Ovary (tissue), 10 donors: ENCODE measurements at places on chromosomes 4 and X. TPM values are rescaled to one million over a fixed set of nuclear protein-coding genes. Genes with fewer than 3 reads are reported as not detected.

DNA sequence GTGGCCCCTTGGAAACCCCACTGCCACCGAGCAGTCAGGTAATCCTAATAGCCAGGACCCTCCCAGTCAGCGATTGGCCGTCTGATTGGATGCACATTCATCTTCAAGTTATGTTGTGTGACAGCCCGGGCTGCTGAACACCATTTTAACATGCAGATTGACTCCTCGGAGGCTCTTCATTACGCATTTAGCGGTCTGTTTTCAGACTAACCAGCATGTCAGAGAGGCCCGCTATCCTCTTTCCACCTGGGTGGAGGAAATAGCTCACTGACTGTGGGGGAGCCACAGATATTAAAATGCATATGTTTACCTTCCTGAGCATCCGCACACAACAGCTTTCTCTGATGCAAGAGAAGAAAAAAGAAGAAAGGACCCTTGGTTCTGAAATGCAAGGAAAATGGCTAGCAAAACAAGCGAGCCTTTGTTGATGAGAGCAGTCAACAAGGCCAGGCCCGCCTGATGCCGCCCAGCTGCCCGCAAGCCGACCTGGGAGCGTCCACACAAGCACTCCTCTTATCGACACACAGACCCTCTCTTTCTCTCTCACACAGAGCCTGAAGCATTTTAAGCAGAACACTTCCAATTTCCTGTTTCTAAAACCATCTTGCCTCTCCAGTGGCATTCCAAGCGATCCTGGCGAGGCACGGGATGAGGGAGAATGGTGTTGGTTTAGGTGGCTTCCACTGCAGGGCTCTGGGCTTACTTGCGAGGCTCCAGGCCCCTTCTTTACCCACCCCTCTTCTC lies 118.3 kb downstream of the MGST2 start:
- no peak overlapping the region for H3K4me3 ChIP-seq
- no peaks in the 10 kb centered on the region for H3K36me3 ChIP-seq
- H3K27ac ChIP-seq = no peak overlapping the region
- H3K27me3 ChIP-seq = no peaks in the 10 kb centered on the region

GRCh38 chr4:707929-708630 lies 2.4 kb downstream of the PCGF3 start:
- H3K4me3 ChIP-seq = no peak overlapping the region
- H3K4me1 ChIP-seq = peaks cover 23% of the 10 kb centered on the region
- no peak overlapping the region for H3K27ac ChIP-seq
- no peaks in the 10 kb centered on the region for H3K27me3 ChIP-seq

GRCh38 chr4:135434936-135435335 lies 1233.3 kb upstream of the PABPC4L start:
- H3K27ac ChIP-seq = no peak overlapping the region
- H3K4me3 ChIP-seq = no peak overlapping the region
- no peaks in the 10 kb centered on the region for H3K36me3 ChIP-seq
- no peaks in the 10 kb centered on the region for H3K4me1 ChIP-seq
- H3K27me3 ChIP-seq = no peaks in the 10 kb centered on the region
- no peak for DNase-seq

DNA sequence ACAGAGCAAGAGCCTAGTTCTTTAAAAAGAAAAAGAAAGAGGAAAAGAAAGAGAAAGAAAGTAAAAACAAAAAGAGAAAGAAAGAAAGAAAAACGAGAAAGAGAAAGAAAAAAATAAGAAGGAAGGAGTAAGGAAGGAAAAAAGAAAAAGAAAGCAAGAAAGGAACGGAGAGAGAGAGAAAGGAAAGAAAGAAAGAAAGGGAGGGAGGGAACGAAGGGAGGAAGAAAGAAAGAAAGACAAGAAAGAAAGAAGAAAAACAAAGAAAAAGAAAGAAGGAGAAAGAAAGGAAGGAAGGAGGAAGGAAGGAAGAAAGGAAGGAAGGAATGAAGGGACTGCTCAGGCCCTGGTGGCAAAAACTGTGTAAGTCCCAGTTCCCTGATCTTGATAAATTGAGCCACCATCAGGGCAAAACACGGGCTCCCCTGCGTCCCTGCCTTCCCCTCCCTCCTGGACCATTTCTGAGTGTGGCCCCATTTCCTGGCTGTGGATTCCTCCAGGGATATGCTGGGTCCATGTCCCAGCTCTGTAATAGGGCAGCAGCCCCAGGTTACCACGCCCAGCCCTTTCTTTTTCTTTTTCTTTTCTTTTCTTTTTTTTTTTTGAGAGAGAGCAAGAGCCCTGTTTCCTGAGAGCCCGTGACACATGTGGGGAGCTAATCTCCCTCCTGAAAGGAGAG lies 44.8 kb downstream of the SHOX start:
- H3K27me3 ChIP-seq = no peaks in the 10 kb centered on the region
- no peaks in the 10 kb centered on the region for H3K4me1 ChIP-seq

- H3K4me1 ChIP-seq = no peaks in the 10 kb centered on the region
- H3K4me3 ChIP-seq = no peak overlapping the region
- no peaks in the 10 kb centered on the region for H3K36me3 ChIP-seq
- no peak overlapping the region for H3K27ac ChIP-seq
- DNase-seq = no peak
These were observed 14.0 kb downstream of the CFI start for GRCh38 chr4:109787807-109788206.

- H3K27ac ChIP-seq = no peak overlapping the region
- H3K27me3 ChIP-seq = no peaks in the 10 kb centered on the region
- H3K4me3 ChIP-seq = no peak overlapping the region
- H3K36me3 ChIP-seq = no peaks in the 10 kb centered on the region
- no peak for DNase-seq
These were observed 193.3 kb downstream of the CEP135 start for GRCh38 chr4:56142088-56142487.

- no peaks in the 10 kb centered on the region for H3K27me3 ChIP-seq
- H3K4me1 ChIP-seq = no peaks in the 10 kb centered on the region
- no peak for DNase-seq
- H3K36me3 ChIP-seq = no peaks in the 10 kb centered on the region
- H3K4me3 ChIP-seq = no peak overlapping the region
- no peak overlapping the region for H3K27ac ChIP-seq
These were observed 27.2 kb upstream of the FMR1NB start for GRCh38 chrX:147953976-147954375.

GRCh38 chrX:18455384-18455783 lies 30.0 kb downstream of the CDKL5 start:
- no peak overlapping the region for H3K27ac ChIP-seq
- no peaks in the 10 kb centered on the region for H3K4me1 ChIP-seq
- no peak for DNase-seq

DNA sequence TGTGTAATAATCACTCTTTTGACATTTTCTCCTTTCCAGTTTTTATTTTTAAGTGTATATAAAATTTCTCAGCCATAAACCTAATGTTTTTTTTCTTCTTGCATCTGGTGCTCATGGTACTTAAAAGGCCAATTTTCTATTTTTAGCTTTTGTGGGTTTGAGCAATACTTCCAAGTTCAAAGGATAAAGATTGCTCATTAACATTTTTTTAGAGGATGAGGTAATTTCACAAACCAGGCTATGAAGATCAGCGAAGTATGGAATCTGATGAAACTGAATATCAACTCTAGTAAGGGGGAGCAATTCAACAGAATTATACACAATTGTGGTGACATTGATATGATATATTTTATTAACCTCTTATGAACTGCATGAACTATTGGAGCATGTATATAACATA lies 25.8 kb upstream of the KLHL34 start:
- H3K4me3 ChIP-seq = no peak overlapping the region
- H3K36me3 ChIP-seq = no peaks in the 10 kb centered on the region
- no peak for DNase-seq
- H3K27ac ChIP-seq = no peak overlapping the region
- H3K4me1 ChIP-seq = no peaks in the 10 kb centered on the region

- H3K27ac ChIP-seq = no peak overlapping the region
- no peak overlapping the region for H3K4me3 ChIP-seq
- H3K36me3 ChIP-seq = no peaks in the 10 kb centered on the region
- DNase-seq = no peak
- no peaks in the 10 kb centered on the region for H3K4me1 ChIP-seq
These were observed 30.3 kb downstream of the EIF2S3 start for GRCh38 chrX:24085101-24085500.

DNA sequence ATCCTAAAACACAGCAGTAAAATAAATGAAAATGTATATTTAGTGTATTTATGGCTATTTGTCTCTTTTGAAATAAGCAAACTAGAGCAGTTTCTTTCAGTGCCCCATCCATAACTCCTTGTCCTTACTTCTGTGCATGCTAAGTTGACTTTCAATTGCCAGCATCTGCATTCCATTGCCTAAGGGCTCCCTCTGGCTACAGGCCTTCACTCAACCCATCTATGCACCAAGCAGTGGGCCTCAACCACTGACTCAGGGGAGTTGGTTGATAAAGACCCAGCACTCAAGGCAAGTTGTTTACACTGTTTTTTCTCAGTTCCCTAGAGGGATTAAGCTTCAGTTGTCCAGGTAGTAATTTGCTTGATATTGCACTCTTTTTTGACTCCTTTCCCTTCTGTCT lies 265.7 kb downstream of the IQCM start:
- no peak for DNase-seq
- no peaks in the 10 kb centered on the region for H3K4me1 ChIP-seq
- H3K27me3 ChIP-seq = no peaks in the 10 kb centered on the region
- H3K27ac ChIP-seq = no peak overlapping the region

- H3K27ac ChIP-seq = no peak within 1 kb of the TSS
- H3K4me3 ChIP-seq = peak within 1 kb of the TSS; percentile 40
- no peaks in the 10 kb centered on the region for H3K27me3 ChIP-seq
- DNase-seq = peak; percentile 70
- H3K4me1 ChIP-seq = no peaks in the 10 kb centered on the region
These were observed at the start of gene PCDH10 for GRCh38 chr4:133148690-133149363. TSS of gene PCDH10 (plus strand) at chr4:133149294. CDS start at chr4:133150141, 847 bp downstream.

- H3K4me3 ChIP-seq = peak overlapping the region; percentile 36
- no peaks in the 10 kb centered on the region for H3K4me1 ChIP-seq
- H3K27me3 ChIP-seq = no peaks in the 10 kb centered on the region
- no peak overlapping the region for H3K27ac ChIP-seq
- no peaks in the 10 kb centered on the region for H3K36me3 ChIP-seq
These were observed 39.3 kb upstream of the IQSEC2 start for GRCh38 chrX:53320543-53321229.

DNA sequence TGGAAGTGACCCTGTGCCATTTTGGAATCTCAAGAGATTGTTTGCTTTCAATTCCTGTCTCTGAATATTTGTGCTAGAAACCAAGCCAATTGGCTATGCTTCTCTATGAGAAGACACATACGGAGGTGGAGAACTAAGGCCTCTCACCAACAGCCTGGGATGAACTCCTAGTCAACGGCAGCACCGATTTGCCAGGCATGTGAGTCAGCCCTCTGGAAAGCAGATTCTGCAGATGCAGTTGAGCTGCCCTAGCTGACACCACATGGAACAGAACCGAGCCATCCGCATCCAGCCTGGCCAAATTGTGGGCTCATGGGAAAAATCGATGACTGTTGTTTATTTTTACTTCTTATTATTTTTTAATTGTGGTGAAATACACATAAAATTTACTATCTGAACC lies 58.2 kb upstream of the WDFY3 start:
- H3K4me3 ChIP-seq = no peak overlapping the region
- no peaks in the 10 kb centered on the region for H3K36me3 ChIP-seq
- no peak for DNase-seq
- H3K4me1 ChIP-seq = no peaks in the 10 kb centered on the region
- no peaks in the 10 kb centered on the region for H3K27me3 ChIP-seq

GRCh38 chr4:22500831-22501714 lies 14.8 kb downstream of the ADGRA3 start:
- no peak overlapping the region for H3K4me3 ChIP-seq
- H3K27ac ChIP-seq = no peak overlapping the region
- H3K36me3 ChIP-seq = no peaks in the 10 kb centered on the region
- H3K27me3 ChIP-seq = no peaks in the 10 kb centered on the region

GRCh38 chr4:105057370-105058105 lies 89.1 kb upstream of the TET2 start:
- no peaks in the 10 kb centered on the region for H3K27me3 ChIP-seq
- H3K4me3 ChIP-seq = no peak overlapping the region
- no peak overlapping the region for H3K27ac ChIP-seq
- DNase-seq = no peak
- no peaks in the 10 kb centered on the region for H3K4me1 ChIP-seq
- H3K36me3 ChIP-seq = no peaks in the 10 kb centered on the region

- H3K4me1 ChIP-seq = no peaks in the 10 kb centered on the region
- no peak overlapping the region for H3K4me3 ChIP-seq
- no peak for DNase-seq
- H3K27me3 ChIP-seq = no peaks in the 10 kb centered on the region
These were observed 18.5 kb downstream of the TLR10 start for GRCh38 chr4:38764277-38764676.

DNA sequence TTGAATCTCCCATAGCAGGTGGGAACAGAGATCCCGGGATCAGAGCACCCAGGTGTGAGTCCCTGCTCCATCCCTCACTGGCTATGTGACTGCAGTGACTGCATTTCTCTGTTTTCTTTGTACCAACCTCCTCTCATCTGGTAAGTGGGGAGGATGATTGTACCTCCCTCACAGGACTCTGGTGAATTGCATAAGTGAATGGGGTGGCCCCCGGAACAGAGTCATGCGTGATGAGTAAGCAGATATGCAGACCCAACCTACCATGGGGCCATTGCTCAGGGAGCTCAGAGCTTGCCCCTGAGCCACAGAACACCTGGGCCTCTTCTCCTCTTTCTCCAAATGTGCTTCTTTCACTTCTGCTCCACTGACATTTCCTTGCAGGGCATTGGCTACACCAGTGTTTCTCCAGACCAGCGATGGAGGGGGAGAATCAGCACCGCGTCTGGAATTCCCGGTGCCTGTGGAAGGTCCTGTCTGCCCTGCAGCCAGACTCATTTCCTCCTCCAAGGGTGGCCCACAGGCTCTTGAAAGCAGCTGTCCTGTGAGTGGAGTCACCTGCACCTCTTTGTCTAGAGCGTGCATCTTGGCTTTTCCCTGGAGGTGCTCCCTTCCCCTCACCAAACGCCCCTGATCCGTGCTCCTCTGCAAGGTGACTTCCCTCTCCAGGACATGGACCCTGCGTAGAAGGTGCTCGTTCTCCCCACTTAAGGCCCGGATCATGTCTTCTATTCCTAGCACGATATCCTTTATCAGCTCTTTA lies 30.0 kb downstream of the C4orf50 start:
- no peaks in the 10 kb centered on the region for H3K36me3 ChIP-seq
- no peak overlapping the region for H3K27ac ChIP-seq
- no peaks in the 10 kb centered on the region for H3K4me1 ChIP-seq
- H3K27me3 ChIP-seq = no peaks in the 10 kb centered on the region
- H3K4me3 ChIP-seq = no peak overlapping the region

Gene PABPC1L2B
- total RNA-seq = not detected

Gene NEUROG2
- total RNA-seq = not detected

Gene ATP1B4
- not detected for total RNA-seq

Gene C1QTNF7
- total RNA-seq = 5.9 TPM

Gene DUSP9
- 0.74 TPM for total RNA-seq

Gene PDGFRA
- 445 TPM for total RNA-seq

Gene CXCL10
- total RNA-seq = not detected
